ENCODE measurements at places on chromosomes 16 and 17.

GRCh38 chr17:1755252-1755826 is 6.5 kb upstream of the SERPINF1 start:
- no peak for DNase-seq

- no peak for DNase-seq
Observed at GRCh38 chr16:25679511-25679910, 12.2 kb upstream of the HS3ST4 start.

DNA sequence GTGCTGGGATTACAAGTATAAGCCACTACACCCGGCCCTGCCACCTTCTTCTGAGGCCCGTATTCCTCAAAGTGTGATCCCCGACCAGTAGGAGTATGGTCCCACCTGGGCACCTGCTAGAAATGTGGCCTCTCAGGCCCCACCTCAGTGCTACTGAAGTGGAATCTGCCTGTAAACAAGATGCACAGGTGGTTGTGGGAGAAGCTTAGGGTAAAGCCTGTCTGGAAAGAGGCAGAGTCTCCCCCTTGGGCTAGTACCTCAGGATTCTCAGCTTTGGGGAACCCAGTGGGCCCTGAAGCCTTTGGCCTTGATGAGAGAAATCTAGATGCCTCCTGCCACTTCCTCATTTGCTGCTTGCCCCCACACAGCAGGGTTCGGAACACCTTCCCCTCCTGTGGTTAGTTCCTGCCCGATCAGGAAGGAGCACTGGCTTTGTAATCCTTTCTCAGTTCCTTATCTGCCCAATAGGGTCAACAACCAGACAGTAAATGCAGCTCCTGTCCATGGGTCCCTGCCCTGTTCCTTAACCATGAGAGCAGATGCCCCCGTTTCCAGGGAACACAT is 25.2 kb downstream of the TK2 start:
- DNase-seq = peak; percentile 44

- DNase-seq = no peak
Observed at GRCh38 chr16:88888461-88889387, 22.3 kb upstream of the PABPN1L start.

DNA sequence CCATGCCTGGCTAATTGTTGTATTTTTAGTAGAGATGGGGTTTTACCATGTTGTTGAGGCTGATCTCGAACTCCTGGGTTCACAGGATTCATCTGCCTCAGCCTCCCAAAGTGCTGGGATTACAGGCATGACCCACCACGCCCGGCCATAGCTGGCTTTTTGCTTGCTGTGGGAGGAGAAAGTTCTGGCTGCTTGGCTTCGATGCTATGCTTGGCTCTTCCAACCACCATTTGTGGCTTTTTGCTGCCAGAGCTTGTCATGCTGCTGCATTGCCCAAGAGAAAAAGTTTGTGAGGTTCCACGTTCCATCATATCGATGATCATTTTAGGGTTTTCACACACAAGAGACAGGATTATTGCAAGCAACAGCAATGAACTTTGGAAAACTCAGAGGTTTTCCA is 16.2 kb downstream of the BMERB1 start:
- DNase-seq = no peak

DNA sequence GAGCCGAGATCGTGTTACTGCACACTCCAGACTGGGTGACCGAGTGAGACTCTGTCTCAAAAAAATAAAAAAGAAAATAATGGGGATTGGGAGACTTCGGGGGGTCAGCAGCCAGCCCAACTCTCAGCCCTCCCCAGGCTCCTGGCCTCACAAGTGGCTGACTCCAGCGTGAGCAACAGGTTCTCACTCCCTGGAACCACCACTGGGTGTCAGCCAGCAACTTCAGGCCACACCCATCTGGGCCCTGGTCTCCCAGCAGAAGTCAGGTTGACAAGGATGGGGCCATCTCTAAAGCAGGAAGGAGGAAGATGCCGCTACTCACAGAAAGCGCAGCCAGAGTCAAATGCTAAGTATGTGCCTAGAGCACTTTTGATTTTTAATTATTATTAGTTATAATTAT is 139.4 kb downstream of the C16orf78 start:
- no peak for DNase-seq

GRCh38 chr17:29760279-29761039 is 137.7 kb upstream of the CORO6 start:
- peak; percentile 68 for DNase-seq

DNA sequence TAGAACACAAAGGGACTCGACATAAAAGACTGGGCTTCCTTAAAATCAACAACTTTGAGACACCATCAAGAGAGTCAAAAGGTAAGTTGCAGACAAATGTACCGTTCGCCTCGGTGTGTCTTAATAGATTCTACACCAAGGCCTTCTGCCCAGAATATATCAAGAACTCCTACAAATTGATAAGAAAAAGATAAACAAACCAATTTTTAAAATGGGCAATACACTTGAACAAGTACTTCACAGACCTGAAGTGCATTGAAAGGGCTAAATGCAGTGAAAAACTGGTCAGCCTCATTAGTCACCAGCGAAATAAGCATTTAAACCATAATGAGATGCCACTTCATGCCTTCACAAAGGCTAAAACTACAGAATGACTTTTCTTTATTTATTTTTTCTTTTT is 20.4 kb upstream of the BAHCC1 start:
- no peak for DNase-seq

- DNase-seq = no peak
Observed at GRCh38 chr16:50173316-50173715, 20.2 kb downstream of the TENT4B start.

DNA sequence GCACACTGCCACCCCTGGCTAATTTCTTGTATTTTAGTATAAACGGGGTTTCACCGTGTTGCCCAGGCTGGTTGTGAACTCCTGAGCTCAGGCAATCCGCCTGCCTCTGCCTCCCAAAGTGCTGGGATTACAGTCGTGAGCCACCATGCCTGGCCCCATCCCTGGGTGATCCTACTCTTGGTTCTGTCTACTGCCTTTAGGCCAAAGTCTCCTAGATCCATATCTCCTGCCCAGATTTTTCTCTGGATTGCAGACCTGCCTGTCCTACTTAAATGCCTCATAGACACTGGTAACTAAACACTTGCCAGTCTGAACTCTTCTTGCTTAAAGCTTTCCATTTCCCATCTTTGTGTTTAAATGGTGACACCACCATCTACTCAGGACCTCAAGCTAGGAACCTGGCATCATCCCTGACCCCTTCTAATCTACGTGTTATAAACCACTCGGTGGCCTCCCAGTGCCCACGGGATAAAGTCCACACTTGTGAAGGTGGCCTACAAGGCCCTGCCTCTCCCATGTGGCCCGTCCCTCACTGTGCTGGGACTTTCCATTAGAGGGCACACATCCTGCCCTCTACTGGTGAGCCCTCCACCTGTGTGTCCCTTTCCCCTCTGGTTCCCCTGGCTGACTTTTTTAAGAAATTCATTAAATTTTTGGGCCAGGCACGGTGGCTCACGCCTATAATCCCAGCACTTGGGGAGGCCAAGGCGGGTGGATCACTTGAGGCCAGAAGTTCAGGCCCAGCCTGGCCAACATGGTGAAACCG is 51.1 kb downstream of the USP43 start:
- no peak for DNase-seq

DNA sequence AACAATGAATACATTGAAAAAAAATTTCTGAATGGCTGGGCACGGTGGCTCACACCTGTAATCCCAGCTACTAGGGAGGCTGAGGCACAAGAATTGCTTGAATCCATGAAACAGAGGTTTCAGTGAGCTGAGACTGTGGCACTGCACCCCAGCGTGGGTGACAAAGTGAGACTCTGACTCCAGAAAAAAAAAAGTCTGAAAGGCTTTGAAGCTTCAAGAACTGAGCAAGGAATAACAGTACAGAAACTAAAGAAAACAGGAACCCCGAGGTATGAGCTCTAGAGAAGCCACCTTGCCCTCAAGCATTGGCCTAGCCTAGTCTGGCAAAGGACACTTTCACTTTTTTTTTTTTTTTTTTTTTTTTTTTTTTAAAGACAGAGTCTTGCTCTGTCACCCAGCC is 45.0 kb downstream of the TEX2 start:
- no peak for DNase-seq

- DNase-seq = no peak
Observed at GRCh38 chr16:89322321-89323119, 105.0 kb downstream of the ZNF778 start.

GRCh38 chr17:4072487-4073157 is 70.2 kb downstream of the ZZEF1 start:
- no peak for DNase-seq

- no peak for DNase-seq
Observed at GRCh38 chr16:55661941-55662643, 6.3 kb downstream of the SLC6A2 start.

- DNase-seq = no peak
Observed at GRCh38 chr17:32240750-32241149, 24.9 kb upstream of the RHBDL3 start.

GRCh38 chr16:73321853-73322252 is 273.9 kb upstream of the ZFHX3 start:
- no peak for DNase-seq

GRCh38 chr17:48162946-48163506 is 55.5 kb downstream of the SNX11 start:
- DNase-seq = no peak

- peak; percentile 13 for DNase-seq
Observed at GRCh38 chr17:55090079-55090492, 121.5 kb downstream of the STXBP4 start.

DNA sequence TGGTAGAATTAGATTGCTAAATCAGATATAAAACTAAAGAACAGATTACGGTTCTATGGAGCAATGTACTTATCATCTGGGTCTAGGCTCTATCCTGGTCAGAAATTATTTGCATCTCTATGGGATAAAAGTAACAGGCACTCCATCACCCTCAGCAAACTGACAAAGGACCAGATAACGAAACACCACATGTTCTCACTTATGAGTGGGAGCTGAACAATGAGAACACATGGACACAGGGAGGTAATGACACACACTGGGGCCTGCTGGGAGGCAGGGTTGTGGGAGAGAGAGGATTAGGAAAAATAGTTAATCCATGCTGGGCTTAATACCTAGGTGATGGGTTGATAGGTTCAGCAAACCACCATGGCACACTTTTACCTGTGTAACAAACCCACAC is 61.9 kb downstream of the MPHOSPH6 start:
- DNase-seq = no peak

- DNase-seq = peak; percentile 55
Observed at GRCh38 chr17:2215616-2216364, 87.8 kb downstream of the SMG6 start.

- no peak for DNase-seq
Observed at GRCh38 chr16:399340-400019, 2.2 kb upstream of the DECR2 start.

GRCh38 chr17:76092526-76093413 is 10.8 kb downstream of the EXOC7 start:
- DNase-seq = no peak

DNA sequence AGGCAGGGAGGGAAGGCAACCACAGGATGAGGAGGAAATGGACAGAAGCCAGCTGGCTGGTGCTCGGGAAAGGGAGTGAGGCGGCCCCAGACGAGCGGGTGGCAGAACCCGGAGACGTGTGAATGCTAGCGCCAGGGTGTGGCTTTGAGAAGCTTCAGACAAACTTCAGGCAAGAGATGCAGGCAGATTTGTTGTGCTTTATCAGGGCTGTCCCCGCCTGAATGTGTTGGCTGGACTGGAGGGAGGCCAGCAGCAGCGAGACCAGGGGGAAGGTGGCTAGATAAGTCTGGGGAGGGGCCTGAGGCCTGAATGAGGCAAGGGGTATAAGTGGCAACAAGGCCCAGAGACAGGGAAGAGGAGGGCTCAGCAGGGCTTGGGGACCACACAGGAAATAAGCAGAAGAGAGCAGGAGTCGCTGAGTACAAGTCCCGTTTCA is 22.0 kb downstream of the CAMKK1 start:
- DNase-seq = no peak

DNA sequence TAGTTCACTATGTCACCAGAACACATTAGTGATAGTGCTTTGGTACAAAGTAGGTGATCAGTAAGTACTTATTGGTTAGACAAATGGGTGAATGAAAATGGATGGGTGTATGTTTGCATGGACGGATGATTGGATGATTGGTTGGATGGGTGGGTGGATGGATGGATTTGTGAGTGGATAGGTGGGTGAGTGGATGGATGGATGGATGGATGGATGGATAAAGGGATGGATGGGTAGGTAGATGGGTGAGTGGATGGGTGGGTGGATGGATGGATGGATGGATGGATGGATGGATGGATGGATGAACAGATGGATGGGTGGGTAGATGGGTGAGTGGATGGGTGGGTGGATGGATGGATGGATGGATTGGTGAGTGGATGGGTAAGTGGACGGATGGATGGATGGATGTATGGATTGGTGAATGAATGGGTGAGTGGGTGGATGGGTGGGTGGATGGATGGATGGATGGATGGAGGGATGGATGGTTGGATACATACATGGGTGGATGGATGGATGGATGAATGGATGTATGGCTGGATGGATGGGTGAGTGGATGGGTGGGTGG is 225.3 kb upstream of the GSE1 start:
- no peak for DNase-seq

DNA sequence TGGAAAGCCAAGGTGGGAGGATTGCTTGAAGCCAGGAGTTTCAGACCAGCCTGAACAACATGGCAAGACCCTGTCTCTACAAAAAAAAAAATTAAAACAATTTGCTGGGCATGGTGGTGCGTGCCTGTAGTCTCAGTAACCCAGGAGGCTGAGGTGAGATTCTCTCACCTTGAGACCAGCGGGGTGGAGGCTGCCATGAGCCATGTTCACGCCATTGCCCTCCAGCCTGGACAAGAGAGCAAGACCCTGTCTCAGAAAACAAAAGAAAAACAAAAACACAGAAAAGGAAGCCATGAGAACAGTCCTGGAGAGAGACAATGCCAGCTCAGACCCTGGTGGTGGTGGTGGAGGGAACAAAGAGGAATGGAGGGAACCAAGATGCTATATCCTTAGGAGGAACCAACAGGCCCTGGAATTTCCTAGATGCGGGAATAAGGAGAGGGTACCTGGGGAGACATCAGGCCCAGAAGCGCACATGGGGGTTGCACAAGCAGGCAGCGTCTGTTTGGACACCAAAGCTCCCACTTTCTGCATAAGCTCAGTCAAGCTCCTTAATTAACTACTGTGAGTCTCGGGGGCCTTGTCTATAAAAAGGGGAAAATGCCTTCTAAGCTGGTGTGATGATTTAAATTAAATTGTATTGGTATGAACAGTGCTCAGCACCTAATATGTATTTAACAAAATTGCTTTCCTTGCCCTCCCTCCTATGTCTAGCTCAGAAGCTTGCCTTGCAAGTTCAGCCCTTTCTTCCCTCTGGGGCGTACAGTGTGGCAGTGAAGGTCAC is 143.8 kb downstream of the CCT6B start:
- no peak for DNase-seq
